ENCODE measurements at places on chromosomes 3 and 15.

GRCh38 chr3:176293276-176293675 lies 904.0 kb downstream of the TBL1XR1 start:
- no peak for DNase-seq

- DNase-seq: peak; percentile 99
These were observed 10.0 kb upstream of the MBNL1 start for GRCh38 chr3:152258448-152259393.

DNA sequence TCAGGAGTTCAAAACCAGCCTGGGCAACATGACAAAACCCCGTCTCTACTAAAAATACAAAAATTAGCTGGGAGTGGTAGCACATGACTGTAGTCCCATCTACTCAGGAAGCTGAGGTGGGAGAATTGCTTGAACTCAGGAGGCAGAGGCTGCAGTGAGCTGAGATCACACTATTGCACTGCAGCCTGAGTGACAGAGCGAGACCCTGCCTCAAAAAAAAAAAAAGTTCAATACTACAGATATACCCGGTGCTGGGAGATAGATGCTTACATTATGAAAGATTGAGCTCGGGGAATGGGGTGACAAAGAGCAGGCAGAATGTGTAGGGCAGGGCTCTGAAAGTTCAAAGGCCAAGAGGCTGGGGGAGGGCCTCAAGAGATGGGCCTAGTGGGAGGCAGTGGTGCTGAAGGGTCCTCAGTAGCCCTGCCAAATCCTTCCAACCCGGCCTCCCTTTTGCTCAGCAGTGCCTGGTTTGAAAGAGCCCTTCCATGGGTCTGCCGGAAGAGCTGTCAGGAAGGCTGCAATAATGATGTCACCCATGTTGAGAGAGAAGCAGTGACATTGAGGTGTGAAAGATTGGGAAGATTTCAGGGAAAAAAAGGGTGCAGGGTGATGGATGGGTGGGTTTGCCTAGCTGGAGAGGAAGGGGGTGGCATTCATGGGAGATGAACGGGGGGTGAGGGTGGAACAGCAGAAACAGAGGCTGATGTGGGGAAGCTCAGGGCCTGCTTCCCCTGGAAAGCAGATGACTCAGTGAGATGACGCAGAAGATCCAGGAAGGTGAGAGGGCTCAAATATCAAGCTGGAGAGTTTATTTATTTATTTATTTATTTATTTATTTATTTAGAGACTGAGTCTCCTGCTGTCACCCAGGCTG lies 20.0 kb upstream of the IREB2 start:
- DNase-seq: peak; percentile 9

DNA sequence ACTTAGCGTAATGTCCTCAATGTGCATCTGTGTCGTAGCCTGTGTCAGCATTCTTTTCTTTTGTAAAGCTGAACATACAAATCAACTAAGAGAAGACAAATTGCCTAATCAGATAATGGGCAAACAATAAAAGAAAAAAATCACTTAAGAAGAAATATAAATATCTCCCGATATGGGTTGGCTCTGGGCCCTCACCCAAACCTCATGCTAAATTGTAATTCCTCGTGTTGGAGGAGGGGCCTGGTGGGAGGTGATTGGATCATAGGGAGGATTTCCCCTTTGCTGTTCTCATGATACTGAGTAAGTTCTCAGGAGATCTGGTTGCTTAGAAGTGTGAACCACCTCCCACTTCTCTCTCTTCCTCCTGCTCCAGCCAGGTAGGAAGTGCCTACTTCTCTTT lies 285.0 kb upstream of the LYSMD4 start:
- peak; percentile 25 for DNase-seq

DNA sequence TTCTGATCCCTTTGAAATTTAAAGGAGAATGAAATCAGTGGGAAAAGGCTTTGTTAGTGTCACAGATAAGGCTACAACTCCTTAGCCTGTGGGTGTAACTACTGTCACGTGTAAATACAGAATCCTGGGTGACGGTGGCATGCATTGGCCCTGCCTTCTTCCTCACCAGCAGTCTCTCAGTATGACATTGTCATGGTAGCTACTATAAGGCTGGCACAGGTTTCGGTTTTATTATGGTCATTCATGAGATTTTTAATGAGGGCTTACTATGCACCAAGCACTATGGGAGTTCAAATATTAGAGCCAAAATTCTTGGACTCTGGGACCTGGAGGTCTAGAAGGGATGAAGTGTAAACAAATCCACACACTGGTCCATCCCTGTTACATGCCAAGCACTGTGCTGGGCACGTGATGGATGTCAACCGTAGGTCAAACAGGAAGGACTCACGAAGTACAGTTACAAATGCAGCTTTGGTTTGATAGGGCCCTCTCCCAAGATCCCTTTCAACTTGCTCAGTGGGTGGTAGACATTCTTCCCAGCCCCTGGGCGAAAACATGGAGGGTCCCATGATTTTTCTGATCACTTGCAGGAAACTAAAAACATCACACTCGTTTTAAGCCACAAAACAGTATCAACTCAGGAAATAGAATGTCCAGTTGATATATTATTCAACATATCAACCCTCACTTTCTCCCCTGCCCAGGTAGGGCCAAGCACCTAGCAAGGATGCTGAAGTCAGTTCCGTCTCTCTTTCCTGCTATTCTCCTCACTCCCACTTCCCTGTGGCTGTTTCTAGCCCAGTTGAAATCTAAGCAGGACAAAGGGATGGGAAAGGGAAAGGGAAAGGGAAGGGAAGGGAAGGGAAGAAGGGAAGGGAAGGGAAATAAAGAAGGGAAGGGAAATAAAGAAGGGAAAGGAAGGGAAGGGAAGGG lies 25.3 kb downstream of the BFSP2 start:
- DNase-seq: no peak

DNA sequence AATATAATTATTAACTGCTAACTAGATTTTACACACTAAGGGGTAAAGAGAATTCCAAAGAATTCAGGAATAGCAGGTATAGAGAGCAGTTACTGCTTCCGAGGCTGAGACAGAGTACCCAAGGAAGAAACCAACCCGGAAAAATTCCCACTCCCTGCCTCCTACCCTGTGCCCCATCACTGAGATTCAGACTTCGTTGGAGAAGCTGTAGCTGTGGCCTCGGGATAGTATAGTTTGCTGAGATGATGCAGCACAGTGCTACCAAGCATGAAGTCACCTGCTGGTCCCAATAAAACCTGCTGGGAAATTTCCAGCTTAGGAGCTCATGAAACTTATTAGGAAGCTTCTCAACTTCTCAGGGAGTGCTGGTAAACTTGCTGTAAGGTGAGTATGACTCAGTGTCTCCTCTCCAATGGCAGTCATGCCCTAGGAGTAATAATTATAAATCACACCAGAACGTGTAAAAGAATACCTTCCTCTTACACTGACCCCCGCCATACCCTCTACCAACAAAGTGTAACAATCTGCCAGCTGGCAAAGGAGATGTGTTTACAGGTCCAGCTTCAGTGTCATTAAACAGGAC lies 215.2 kb upstream of the ROBO2 start:
- DNase-seq: no peak
